ENCODE measurements at places on chromosomes 4 and X.
A peak's percentile ranks its signal among the peaks of the same experiment; 100 is the strongest.

GRCh38 chr4:173505924-173506518, 24.0 kb downstream of the HAND2 start:
- DNase-seq: no peak

- DNase-seq: no peak
Observed at GRCh38 chr4:108742451-108743420, 20.1 kb downstream of the ETNPPL start.

DNA sequence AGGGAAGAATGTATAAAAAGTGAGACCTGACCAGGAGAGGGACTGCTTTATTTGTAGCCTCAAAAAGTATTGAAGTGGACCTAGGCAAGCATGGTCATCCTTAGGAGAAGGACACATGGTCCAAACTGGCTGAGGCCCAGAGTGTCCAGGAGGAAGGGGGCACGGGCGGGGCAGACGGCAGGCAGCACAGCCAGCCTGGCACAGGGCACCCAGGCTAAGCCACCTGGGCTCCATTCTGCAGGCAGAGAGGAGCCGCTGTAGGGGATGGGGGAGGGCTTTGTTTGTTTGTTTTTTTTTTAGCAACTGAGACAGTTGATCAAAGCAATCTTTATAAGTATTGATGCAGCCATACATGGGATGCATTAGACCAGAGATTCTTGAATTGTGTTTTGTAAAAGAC, 188.6 kb downstream of the PRDM5 start:
- no peak for DNase-seq

DNA sequence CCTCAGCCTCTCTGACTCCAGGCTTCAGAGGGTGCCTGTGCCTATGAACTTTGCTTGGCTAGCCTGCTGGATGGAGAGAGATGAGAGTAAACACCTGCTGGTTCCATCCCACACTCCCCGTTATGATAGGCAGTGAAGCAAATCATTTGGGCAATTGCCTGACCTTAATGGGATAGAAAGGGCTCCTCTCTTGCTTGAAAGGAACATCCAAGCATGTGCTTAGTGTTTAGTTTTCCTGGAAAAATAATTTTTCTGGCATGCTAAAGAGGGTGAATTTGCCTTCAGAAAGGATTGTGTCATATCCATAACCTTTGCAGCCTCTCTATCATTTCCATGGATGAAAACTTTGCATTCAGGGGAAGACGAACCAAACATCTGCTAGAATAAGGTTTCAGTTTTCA, 10.8 kb downstream of the PLAC1 start:
- DNase-seq: no peak

DNA sequence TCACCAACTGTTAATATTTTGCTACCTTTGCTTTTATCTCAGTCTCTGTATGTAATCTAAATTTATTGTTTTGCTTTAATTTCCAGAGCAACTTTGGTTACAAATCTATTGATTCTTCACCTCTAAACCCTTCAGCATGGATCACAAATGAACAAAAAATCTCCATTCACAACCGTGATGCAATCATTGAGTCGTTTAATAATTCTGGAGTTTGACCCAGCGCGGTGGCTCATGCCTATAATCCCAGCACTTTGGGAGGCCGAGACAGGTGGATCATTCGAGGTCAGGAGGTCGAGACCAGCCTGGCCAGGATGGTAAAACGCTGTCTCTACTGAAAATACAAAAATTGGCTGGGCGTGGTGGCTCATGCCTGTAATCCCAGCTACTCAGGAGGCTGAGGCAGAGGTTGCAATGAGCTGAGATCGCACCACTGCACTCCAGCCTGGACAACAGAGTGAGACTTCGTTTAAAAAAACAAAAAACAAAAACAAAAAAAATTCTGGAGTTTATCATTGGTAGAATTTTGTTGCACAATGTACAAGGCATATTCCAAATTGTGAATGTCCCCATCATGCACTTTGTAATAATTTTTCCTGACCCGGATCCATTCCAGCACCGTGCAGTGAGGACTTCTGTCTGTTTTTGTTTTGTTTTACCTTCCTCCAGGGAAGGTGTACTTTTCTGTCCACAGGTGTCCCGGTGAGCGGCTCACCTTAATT, 2.3 kb upstream of the IDUA start:
- DNase-seq: no peak

DNA sequence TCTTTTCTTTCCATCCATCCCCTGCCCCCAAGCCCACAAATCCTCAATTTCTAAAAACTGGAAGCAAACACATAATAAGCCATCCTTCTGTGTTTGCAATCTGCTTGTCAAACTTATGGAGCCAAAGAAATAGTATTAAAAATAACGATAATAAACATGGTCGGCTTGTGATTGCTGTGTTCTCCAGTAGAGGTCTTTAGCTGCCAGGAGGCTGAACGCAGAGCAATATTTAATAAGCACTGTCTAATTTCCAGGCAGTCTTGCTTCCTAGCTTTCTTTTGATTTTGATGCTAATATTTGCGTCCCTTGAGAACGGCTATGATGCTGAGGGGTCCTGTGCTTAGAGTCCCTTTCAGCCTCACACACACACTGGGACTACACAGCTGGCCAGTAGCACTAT, 3.2 kb upstream of the HELT start:
- no peak for DNase-seq

DNA sequence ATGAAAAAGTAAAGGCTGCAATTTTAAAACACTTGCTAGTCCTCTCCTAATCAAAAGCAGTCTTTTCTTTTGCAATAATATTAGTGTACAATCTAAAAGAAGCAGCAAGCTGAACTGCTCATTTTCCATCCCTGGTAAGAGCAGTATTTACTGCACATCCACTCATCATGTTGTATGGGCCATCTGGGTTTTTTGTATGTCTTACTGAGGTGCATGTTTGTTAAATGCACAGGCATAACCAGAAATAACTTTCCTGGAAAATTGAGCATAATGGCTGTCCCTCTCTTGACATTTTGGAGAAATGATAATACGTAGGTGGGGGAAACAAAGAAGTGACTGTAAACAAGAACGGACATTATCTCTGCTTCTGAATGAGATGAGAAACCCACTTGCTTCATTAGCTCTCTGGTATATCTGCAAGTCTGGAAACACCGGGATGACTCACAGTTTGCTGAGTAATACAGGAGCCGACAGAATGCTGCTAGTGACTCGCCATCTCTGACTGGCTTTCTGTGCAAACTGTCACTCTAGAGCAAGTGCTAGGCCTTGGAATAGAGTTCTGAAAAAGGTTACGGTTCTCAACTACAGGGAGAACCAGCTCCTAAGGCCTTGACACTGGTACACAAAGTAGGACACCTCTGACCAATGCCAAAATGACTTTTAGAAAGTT, 85.7 kb upstream of the MTM1 start:
- DNase-seq: peak; percentile 2

GRCh38 chr4:124868495-124868894, 156.0 kb upstream of the ANKRD50 start:
- no peak for DNase-seq

- no peak for DNase-seq
Observed at GRCh38 chr4:52014903-52015302, 5.3 kb downstream of the LRRC66 start.

- no peak for DNase-seq
Observed at GRCh38 chrX:43165343-43165920, 387.5 kb upstream of the PPP1R2C start.

DNA sequence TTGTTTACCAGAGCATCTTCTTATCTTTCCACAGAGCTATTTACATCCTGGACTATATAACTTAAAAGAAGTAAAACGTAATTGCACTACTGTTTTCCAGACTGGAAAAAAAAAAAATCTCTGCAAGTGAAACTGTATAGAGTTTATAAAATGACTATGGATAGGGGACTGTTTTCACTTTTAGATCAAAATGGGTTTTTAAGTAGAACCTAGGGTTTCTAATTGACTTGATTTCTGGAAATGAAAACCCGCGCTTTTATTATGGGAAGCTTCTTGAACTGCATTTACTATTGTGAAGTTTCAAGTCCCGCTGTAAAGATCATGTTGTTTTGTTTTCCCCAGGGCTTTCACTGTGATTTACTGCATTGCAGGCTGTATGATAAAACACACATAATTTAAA, 162.7 kb downstream of the STIM2 start:
- DNase-seq: no peak

- DNase-seq: no peak
Observed at GRCh38 chr4:20544645-20545044, 155.6 kb upstream of the PACRGL start.

GRCh38 chr4:52833941-52834525, 28.1 kb upstream of the RASL11B start:
- no peak for DNase-seq

- no peak for DNase-seq
Observed at GRCh38 chrX:44529310-44529709, 13.3 kb downstream of the FUNDC1 start.

- DNase-seq: no peak
Observed at GRCh38 chrX:123336666-123337065, 152.6 kb downstream of the GRIA3 start.

DNA sequence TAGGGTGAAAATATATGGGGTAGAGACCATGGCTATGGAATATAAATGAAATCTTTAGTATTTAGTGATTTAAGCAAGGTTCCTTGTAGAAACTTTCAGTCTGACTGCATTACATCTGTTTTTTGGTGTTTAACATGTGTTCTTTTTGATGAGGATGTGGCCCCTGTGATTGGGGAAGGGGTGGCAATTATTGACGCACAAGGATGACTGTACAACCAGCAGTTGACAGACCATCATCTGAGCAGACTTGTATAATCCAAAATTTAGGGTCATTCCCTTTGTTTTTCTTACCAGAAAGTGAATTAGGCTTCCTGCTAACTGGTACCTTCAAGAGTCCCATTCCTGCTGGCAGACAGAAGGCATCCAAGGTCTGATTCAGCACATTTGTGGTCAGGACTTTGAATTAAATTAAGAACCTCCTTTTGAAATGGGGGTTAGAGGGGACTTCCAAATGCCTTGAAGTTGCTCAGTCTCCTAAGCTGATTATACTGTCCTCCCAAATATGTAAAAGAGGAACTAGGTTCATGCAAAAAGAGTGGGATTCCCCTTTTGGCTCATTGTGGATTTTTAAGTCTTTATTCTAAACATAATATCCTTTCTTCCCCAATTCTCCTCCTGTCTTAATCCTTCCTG, 112.4 kb upstream of the CXCL13 start:
- DNase-seq: no peak

- no peak for DNase-seq
Observed at GRCh38 chr4:46385946-46386345, 4.0 kb downstream of the GABRA2 start.

DNA sequence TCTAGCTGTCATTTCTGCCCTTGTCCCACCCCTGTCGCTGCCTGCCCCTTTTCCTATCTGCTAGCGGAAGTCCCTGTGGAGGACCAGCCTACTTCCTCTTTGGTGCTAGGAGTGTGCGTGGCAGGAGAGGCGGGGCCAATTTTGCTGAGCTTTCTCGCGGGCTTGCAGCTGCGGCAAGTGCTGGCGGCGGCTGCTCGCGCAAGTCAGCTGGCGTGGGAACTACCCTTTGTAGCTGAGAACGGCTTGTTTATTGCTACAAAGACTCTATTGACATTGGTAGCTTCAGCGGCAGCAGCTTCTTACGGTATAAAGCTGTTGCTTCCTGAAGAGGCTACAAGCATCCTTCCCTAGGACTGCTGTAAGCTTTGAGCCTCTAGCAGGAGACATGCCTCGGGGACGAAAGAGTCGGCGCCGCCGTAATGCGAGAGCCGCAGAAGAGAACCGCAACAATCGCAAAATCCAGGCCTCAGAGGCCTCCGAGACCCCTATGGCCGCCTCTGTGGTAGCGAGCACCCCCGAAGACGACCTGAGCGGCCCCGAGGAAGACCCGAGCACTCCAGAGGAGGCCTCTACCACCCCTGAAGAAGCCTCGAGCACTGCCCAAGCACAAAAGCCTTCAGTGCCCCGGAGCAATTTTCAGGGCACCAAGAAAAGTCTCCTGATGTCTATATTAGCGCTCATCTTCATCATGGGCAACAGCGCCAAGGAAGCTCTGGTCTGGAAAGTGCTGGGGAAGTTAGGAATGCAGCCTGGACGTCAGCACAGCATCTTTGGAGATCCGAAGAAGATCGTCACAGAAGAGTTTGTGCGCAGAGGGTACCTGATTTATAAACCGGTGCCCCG, at the start of gene MAGEH1:
Gene MAGEH1, plus strand, starts transcription at position 138 of the 843 bp plus-strand sequence. Its CDS starts 248 bp downstream, at position 386.
- DNase-seq: peak; percentile 51

DNA sequence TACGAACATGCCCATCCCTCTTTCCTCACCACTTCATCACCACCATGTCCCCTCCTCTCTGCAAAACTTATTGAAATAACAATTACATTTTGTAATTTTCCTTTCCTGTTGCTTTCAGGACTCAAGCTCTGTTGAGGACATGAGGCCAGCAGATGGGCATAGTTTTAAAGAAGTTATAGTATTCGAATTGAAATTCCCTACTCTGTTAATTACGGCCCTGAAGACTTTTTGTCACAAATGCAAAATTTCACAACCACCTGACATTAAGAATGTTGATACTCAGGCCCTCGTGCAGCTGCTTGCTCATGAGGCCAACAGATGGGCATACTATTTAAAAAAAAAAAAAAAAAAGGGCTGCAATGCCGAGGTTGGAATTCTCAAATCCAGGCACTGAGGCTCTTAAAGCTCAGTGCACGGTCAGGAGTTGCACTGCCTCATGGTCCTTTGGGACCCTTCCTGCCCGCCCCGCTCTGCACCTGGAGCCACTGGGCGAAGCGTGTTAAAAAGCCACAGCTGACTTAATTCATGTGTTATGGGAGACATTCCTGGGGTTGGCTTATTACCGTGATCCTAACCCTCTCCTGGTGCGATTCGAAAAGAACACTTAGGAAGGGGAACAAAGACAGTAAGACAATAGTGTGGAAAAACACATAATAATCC, 34.2 kb upstream of the FAT1 start:
- no peak for DNase-seq

DNA sequence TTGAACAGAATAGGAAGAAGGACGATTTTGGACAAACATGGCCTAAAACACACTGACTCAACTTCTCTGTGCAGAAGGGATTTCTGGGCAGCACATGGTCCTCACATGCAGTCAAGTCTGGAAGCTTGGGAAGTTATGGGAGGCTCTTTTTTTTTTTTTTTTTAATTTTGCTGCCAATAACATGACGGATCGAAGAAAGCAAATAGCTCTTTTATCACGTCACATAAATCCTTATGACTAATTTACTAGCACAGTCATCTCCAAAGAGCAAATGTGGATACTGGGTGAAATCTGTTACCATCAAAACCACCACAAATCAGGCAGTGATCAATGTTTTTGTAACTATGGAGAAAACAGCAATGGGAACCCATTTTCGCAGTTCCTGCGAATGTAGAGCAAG, 193.3 kb upstream of the FAM9B start:
- DNase-seq: no peak
